ENCODE measurements at places on chromosomes 13 and 19.

- no peak for DNase-seq
Measured at GRCh38 chr13:25166306-25166705, 5.8 kb downstream of the AMER2 start.

- no peak for DNase-seq
Measured at GRCh38 chr13:32737111-32737571, 150.9 kb downstream of the PDS5B start.

DNA sequence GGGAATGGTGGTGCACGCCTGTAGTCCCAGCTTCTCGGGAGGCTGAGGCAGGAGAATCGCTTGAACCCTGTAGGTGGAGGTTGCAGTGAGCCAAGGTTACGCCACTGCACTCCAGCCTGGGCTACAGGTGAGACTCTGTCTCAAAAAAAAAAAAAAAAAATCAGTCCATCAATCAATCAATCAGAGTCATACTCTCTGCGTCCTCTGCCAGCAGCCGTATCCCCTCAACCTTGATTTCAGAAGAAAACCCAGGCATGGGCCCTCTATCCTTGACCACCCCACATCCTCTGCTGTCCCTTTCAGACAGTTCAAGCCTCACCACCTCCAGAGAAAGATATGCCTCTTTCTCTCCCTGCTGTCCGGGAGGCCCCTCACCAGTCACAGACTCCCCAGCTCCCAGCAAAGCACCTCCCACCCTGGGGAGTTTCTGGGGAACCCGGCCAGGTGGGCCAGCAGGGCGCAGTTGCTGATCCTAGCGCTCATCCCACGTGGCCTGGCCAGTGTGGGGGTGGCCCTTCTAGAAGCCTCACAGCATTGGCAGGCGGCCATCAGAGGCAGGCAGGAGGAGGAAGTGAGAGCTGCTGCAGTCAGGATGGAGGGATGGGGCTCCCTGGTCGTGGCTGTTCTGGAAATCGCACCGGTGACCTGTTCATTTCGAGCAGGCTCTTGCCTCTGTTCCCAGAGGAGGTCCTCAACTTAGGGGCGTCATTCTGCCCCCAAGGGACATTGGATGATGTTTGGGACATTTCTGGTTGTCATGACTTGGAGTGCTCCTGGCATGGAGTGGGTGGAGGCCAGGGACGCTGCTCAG is 10.2 kb upstream of the JSRP1 start:
- peak; percentile 43 for DNase-seq

DNA sequence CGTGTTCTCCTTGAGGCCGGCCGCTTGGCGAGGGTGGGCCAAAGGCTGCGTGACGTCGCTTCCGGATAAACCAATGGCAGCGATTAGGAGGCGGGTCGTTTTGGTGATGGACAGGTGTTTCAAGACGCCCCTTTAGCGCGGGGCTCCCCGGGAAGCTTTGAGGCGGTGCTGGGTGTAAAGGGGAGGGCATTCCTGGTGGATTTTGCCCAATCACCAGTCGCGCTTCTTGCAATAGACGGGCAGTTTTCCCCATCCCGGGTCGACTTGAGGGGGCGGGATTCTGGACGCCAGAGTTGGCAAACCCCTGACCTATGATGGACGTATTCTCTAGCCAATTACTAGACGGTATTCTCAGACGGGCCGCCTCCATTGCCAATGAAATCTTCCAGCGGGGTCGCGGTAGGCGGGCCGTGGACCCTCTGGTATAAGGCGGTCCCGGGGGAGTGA is 264 bp upstream of the PRMT1 start:
- peak; percentile 99 for DNase-seq

DNA sequence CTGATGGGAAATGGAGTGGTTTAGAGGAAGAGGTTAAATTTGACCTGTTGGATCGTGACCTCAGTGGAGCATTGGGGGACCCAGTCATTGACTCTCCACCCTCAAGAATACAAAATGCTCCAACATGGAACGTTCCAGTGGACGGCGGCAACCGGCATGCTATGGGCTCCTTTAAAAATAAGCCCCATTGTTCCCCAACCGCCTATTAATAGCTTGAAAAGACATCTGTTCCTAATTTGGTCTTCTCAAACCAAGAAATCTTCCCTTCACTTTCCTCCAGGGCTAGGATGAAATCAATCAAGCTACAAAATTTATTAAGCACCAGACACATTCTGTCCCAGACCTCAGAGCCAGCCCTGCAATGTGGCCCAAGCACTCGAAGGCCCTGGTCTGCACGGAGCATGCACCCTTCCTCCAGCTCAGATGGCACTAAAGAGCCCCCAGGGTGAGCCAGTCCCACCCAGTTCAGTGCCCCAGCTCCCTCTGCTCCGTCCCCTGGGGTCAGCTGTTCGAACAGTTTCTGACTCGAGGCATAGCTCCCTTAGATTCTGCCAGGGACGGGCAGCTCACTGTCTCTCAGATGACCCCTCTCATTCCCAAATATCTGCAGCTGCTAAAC is 22.5 kb upstream of the VSTM2B start:
- no peak for DNase-seq

- no peak for DNase-seq
Measured at GRCh38 chr19:40223135-40223822, 3.2 kb downstream of the CCNP start.

- DNase-seq, result no peak
Measured at GRCh38 chr13:22357132-22357531, 686.3 kb downstream of the FGF9 start.

DNA sequence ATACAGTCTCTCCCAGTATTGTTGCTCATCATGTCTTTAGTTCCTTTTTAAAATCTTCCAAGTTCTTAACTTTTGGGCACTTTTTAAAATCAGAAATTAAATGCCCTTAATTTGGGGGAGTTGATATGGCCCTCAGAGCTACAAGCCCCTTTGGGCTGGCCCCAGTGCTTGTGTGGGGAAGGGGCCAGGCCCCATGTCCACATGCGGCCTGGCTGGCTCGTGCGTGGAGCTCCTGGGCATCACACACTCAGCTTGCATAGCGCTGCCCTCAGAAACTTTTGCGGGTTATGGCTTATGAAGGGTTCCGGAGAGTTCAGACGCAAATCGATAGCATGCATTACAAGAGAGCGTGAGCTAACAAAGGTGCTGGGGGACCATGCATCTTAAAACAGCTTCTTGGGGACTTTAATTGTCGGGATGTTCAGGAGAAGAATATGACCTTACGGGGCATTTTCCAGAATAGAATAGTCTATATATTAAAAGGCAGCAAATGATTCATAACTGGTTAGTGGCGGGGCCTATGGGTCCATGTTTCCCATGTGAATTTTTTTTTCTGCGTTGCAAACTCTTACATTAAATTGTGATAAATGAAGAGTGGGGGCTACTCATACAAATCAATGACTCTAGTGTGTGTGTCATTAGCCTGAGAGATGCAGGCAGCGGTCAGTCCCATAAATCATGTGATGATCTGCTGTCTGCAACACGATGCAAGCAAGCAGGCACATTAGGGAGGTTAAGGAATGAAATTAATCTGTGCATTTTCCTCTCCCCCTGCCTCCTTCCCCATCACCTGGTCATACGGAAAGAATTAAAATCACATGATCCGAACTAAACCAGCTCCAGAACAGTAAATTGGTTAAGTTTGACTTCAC is 185.8 kb upstream of the TSHZ3 start:
- no peak for DNase-seq

- DNase-seq, result no peak
Measured at GRCh38 chr13:23674795-23675640, 104.8 kb downstream of the TNFRSF19 start.

All from COLO829 (cell line).